ENCODE measurements at places on chromosomes 7 and 10. TPM values are rescaled to one million over a fixed set of nuclear protein-coding genes. Genes with fewer than 3 reads are reported as not detected.

GRCh38 chr7:49800031-49800430 is 26.6 kb downstream of the VWC2 start:
- DNase-seq: no peak

The LARP4B gene
- polyA plus RNA-seq: 28.9 TPM

DNA sequence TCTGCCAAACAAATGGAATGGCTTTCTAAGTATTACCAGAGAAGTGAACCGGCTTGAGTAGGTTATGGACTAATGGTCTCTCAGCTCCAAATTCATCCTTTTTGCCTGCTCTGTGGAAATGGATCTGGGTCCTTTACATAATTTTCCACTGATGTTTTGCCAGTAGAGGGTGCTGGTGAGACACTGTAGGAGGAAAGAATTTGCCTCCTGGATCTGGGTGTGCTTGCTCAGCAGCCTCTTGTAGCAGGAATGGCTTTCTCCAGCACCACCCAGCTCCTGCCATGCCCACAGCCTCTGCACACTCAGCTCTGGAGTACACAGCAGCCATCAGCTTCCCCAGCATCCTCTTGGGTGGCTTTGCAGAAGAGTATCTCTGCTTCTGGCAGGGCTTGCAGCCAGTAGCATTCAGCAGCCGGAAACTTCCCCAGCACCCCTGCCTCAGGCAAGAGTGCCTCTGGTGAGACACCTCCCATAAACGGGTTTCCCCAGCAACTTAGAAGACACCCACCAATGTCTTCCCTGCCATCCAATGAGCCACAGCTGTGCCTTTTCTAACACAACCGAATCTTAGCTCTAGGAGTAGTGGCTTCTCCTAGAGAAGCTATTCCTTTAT is 235.0 kb upstream of the PLPP4 start:
- no peak for DNase-seq

The UNCX gene
- polyA plus RNA-seq: not detected

DNA sequence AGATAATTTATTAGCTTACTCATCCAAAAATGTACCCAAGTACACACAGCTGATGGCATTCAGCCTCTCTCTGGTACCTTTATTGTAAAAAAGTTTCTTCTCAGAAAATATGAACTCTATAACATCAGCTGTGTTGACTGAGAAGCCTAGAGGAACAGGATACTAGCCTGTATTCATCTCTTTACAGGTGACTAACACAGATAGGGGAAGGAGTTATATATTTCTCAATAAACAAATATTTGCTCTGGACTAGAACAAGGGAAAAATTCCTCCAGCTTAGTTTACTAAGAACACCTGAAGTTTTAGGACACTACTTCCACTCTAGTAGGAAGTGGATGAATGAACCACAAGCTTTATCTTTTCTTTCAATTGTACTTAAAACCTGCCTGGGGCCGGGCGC is 67.8 kb downstream of the ZNF248 start:
- DNase-seq: no peak

DNA sequence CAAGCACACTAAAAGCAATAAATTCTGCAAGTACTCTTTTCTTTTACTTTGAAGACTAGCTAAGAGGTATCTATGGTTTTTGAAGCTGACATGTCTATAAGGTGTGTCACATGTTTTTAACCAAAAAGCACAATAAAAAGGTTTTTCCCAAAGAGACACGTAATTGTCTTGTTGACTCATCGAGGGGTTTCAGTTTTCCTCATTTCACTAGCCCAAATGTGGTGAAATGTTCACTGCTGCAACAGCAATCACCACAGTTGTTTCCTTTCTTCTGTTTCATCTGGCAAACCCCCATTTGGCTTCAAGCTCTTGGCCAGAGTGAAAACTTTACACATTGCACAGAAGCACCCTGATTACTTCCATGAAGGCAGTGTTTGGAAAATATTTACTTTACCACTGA is 3.8 kb upstream of the HOXA4 start:
- DNase-seq: no peak

DNA sequence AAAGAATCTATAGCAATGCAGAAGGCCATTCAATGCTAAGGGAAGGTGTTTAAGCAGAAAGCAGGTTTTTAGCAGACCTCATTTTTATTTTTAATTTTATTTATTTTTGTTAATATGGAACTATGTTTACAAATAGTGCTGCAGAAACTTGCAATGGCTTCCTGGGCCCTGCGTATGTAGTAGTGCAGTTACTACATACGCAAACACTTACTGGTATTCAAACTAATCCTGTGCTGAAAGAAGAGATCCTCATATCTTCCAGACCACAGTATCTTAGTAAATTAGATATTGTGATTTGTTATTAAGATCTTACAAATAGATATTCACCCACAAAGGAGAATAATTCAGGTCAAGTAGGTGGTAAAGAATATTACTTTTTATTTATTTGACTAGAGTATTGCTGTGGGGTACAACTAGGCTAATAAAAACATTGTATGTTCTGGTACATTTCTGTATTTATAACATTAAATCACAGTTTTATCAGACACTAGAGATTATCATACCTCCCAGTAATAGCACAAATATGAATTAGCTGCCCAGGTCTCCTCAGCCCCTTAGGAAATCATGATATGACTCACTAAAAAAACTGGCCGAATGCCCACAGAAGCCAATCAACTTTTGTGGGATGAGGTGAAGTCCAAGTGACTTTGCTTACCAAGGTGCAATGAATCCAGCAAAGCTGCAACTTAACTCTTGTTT is 57.6 kb downstream of the RNLS start:
- DNase-seq: no peak

DNA sequence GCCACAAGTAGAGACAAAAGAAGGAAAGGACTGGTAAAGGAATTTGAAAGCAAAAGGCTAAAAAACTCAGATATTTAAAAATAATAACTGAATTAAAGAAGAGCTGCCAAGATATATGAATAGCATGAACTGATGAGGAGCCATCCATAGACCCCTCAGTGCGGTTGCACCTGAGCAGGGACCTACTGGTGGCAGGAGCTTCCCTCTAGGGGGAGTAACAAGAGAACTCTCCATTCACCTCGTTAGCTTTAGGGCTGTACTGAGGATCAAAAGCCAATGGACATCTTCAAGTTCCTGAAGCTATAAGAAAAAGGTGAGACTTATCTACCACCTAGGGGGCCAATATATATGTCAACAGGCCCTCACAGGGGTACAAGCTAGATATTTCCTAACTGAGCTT is 27.8 kb upstream of the DOCK1 start:
- DNase-seq: no peak

DNA sequence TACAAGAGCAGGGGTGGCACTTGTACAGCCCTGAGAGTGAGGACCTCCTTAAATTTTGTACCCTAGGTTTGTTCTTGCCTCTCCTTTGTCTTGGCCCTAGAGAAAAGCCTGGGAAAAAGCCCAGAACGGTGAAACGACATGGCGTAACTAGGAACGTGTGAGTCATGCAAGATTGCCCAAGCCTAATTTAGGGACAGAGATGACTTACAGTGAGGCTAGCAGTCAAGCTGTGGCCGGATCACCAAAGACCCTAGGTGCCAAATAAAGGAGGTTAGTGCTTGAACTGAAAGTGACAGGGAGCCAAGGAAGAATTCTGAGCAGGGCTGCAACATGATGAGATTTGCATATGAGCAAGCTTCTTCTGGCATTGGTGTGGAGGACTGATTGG is 25.1 kb downstream of the TBXAS1 start:
- DNase-seq: no peak
